Brain pericyte (primary cell): ENCODE measurements at places on chromosomes 6 and 20.

DNA sequence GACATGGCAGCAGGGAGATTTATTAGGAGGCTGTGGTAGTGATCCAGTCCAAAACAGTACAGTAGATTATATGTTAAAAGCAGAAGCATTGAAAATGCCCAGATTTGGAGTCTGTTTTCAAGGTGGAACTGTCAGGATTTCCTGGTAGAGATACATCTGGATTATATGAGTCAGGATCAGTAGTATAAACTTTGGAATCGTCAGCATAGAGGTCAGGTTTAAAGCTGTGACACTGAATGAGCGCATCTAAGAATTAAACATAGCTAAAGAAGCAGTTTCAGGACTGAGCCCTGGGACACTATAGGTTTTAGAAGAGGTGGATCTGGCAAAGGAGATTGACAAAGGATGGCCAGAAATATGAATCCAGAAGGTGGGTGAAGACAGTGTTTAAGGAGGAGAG, 60.4 kb downstream of the RNF144B start:
- no peak for DNase-seq

DNA sequence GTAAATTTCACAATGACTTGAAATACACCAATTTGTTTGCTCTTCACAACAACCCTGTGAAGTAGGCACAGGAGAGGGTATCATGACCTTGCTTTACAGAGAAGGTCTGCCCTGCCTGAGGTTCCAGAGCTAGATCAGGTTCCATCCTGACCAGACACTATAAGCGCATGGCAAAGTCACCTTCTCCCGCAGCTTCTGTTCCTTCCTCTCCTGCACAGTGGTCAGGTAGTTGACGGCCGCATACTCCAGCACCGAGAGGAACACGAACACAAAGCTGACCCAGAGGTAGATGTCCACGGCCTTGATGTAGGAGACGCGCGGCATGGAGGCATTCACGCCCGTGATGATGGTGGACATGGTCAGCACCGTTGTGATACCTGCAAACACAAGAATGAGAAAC, 34.3 kb downstream of the PM20D2 start:
- no peak for DNase-seq

GRCh38 chr6:5179917-5180316, 80.8 kb downstream of the LYRM4 start:
- DNase-seq = no peak

DNA sequence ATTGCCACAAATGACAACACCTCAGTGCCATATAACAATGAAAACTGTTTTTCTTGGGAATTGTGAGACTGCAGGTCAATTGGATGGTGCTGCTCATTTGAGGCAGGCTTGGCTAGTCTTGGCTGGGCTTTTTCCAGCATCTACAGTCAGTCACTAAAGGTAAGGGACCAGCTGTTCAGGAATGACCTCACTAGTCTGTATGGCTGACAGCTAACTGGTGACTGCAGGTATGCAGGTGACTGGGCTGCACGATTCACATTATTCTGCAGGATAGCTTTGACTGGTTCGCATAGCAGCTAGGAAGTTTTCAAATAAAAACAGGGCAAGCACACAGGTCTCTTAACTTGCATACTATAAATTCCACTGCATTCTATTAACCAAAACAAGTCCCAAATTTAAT, 22.1 kb upstream of the HMGCLL1 start:
- no peak for DNase-seq

DNA sequence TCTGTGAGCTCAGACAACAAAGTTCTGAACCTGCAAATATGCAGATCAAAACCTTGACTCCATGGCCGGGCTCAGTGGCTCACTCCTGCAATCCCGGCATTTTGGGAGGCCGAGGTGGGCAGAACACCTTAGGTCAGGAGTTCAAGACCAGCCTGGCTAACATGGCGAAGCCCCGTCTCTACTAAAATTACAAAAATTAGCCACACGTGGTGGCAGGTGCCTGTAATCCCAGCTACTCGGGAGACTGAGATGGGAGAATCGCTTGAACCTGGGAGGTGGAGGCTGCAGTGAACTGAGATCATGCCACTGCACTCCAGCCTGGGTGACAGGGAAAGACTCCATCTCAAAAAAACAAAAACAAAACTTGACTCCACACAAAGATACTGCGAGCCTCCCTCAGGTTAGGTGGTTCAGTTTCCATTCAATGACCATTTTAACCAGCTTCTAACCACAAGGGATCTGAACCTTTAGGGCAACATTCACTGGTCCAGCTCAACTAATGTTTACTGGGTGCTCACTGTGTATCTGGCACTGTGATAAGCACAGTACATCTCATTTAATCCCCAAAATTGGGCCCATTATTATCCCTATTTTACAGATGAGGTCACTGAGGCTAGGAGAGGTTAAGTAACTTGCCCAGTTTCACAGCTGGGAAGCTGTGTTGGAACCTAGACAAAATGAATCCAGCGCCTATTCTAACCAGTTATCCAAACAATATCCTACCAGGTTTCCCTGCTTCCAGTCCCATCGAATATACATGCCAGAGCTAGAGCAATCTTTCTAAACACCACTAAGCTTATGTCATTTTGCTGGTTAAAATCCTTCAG, 1.8 kb downstream of the SNRPB start:
- no peak for DNase-seq

DNA sequence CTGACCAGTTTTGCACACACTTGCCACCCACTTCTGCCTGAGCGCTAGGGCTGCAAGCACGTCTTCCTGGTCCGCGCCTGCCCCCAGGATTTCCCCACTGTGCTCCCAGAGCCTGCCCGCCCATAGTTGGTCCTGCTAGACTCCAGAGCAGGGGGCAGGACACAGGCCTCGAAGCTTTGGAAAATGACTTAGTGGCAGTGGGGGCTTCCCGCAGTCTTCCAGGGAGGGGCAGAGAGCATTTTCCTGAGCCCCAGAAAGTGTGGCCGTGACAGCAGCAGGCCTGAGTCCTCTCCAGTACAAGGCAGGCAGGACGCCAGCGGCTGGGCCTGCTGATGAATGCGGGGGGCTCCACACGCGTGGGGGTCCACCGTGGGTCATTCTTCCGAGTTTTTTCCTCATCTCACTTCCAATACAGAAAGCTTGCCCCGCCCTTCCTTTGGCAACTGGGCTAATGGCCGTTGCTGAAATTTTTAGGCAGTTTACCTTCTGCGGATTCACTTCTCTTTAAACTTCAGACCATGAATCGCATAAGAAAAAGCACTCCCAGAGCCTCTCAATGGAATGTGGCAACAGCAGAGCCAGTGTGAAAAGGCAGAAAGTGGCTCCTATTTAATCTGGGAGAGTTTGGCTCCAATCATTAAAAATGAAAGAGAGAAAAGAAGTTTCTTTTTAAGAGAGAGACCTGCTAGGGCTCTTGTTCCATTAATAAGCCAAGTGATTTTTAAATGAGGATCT, 383.8 kb downstream of the CDH4 start:
- no peak for DNase-seq

GRCh38 chr20:60031107-60031506, 72.9 kb downstream of the CDH26 start:
- no peak for DNase-seq

GRCh38 chr20:34703424-34704176, 544 bp upstream of the TP53INP2 start:
- no peak for DNase-seq

DNA sequence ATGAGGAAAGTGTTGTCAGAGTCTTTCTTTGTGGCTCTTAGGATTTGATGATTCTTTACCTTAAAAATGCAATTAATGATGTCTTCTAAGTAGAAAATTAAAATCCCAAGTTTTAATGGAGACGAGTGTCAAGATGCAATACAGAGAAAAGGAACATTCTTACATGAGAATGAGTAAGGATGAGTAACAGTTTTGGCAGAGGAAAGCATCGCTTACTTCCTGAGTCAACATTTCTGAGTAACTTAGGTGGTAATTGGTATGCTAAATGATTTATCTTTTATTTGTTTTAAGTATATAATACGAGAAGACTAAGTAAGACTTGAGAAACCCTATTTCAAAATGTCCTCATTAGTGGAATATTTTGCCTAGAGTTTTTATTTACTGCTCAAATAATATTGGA, 101.3 kb downstream of the RTN4IP1 start:
- DNase-seq = no peak

DNA sequence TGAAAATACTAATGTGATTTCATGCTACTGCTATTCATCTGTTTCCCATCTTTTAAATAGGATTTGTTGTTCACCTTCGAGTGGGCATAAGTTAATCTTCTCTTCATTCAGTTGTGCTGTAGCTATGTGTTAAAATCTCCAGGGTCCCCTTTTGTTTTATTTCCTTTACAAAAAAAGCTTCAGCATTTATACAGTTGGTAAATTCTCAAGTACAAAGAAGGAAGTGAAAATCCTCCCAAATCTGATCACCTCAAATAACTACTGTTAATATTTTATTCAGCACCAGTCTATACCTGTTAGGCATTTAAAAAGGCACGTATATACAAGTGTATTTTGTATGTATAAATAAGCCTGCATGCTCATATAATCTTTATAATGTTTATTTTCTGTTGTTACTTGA, 251.2 kb downstream of the TMEM242 start:
- DNase-seq = no peak
